CD8-positive, alpha-beta memory T cell (primary cell): ENCODE measurements at places on chromosomes 5 and 9. TPM values are rescaled to one million over a fixed set of nuclear protein-coding genes. Genes with fewer than 3 reads are reported as not detected.

CARD6 gene
- 2.3 TPM for polyA plus RNA-seq

C9orf50 gene
- polyA plus RNA-seq: not detected

- DNase-seq: no peak
These were observed 6.7 kb downstream of the SLC2A8 start for GRCh38 chr9:127403507-127404192.

GRCh38 chr5:128491291-128491690 lies 46.8 kb downstream of the FBN2 start:
- no peak for DNase-seq

GRCh38 chr9:75033791-75034473 lies 5.8 kb upstream of the CARNMT1 start:
- no peak for DNase-seq

GRCh38 chr9:137064027-137064879 lies 6.1 kb downstream of the SAPCD2 start:
- peak; percentile 50 for DNase-seq

- no peak for DNase-seq
These were observed 31.4 kb upstream of the SPARC start for GRCh38 chr5:151718153-151718552.
